ENCODE measurements at places on chromosomes 12 and 14.

DNA sequence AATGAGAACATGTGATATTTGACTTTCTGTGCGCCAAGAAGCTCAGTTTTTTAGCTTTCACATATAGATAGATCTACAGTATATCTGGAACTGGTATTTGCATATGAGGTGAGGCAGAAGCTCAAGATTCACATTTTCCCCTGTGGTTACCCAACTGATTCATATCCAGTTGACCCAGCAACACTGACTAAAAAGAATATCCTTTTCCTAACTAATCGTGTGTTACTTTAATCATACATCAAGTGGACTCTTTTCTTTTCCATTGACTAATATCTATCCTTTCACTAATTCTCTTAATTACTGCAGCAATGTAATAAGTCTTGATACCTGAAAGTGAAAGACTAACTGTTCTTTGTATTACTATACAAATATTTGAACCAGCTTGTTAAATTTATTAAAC is 236.1 kb downstream of the AEBP2 start:
- no peak for DNase-seq

DNA sequence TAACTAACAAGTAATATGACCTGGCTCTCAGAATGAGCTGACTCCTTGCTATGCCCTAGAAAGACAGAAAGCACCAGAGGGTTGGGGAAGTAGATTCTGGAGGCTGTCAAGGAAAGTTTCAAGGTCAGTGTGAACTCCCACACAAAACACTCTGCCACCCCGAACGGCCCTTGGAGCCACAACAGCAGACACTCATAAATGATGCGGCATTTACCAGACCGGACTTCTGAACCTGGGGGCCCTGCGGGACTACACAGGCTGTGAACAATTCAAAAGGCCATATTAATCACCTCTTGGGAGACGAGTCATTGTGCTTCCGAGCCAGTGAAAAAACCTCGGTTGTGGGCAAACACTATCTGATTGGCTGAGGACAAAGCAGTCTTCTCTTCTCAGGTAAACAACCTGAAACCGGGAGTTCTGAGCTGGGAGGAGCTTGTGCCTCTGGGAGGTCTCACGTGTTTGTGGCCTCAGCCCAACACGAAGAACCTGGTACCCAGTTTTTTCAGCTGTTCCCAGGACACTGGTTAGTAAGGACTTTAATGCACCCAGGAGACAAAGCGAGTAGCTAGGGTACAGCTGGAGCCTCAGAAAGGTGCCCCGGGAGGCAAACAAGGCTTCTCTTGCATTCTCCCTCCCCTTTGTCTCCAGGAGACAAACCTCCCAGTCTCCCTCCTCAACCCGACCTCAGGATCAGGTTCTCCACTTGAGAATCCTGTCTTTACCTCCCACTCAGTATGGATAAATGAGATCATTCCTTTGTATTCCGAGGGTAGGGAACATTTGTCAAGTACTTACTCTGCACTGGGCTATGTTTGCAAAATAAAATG is 35.3 kb downstream of the VWF start:
- no peak for DNase-seq

DNA sequence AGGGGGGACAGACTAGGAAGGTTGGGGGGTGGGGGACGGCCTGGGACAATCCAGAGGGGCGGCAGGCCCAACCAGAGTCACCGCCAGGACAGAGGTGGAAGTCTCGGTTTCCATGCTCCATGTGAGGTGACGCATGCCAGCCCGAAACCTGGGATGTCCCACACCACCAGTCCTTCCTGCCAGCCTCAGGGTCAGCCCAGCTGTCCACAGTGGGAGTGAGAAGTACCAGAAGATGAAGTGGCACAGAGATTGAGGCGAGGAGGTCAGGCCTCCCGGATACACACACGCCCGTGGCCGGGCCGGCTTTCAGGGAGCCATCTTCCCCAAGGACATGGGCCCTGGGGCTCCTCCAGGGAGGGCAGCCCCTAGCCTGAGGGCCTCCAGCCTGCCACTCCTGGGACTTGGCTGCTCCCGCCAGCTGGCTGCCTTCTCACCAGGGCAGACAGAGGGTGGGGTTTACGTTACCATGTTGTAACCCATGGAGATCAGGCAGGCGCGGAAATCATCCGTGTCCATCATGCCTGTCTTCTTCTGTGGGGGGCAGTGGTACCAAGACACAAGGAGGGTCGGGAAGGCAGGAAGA is 85.2 kb upstream of the ZFP36L1 start:
- DNase-seq = no peak

GRCh38 chr12:105262461-105263184 is 26.6 kb upstream of the APPL2 start:
- no peak for DNase-seq
